Activated T-helper 1 cell treated with anti-CD3 and anti-CD28 coated beads, Interleukin-12 subunit alpha, Interleukin-12 subunit beta, Interleukin-2, Interleukin-4 antibody, amounts not matched to agents 30 ng/mL and 10 ng/mL and 1 ng/mL, durations not matched to agents 14 hours and 24 hours and 36 hours (primary cell): ENCODE measurements at places on chromosomes 12 and 14.

DNA sequence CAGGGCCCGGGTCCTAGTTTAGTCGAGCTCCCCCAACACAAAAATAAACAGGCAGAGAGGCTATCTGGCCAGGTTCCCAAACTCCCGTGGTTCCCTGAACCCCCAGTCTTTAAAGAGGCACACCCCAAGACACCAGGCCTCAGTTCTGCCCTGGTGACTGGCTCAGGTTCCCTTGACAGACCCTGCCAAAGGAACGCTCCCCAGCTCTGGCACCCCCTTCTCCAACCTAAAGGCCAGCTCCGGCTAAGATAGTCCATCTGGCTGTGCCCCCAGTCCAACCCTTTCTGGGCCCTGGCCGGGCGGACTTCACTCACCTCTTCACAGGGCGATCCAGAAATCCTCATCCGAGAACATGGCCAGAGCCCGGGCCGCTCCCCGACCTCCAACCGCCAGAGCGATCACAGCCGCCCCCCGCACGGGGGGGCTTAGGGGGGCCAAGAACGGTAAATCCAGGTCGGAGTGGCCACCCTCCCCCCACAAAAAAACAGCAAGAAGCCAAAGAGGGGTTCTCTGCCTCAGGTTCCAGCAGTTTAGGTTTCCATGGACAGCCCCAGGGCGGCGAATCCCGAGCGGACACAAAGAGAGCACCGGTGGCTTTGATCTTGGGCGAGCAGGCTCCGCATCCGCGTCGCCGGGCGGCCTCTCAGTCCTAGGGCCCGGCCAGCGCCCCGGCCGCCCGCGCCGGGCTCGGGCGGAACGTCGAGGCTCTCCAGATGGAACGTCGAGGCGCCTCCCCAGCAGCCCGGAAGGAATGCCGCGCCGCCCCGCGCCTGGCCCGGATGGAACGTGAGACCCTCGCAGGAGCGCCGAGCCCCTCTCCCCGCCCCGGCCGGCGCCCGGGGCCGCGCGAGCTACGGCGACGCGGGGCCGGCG, 1.1 kb downstream of the KMT2D start:
- DNase-seq = no peak

DNA sequence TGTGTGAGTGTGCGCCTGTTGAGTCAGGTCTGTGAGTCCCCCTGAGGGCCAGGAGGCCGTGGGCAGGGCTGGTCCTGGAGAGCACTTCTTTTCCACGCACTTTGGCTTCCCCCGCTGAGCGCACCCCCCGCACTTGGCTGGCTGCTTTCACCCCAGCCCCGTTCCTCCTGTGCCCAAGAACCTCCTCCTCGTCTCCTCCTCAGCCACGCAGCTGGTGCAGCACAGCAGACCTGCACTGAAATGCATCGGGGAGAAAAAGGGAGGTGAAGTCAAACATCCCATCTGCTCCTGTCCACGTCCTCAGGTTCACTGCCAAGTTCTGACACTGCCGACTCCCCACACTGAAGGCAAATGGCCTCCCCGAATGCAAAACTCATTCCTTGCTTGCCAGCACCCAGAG, 362.7 kb upstream of the SFSWAP start:
- DNase-seq = no peak

GRCh38 chr14:36829547-36829946, 167.9 kb downstream of the PAX9 start:
- no peak for DNase-seq

GRCh38 chr12:83323866-83324265, 637.2 kb downstream of the TMTC2 start:
- no peak for DNase-seq
